Activated T-helper 1 cell treated with anti-CD3 and anti-CD28 coated beads, Interleukin-12 subunit alpha, Interleukin-12 subunit beta, Interleukin-2, Interleukin-4 antibody, amounts not matched to agents 30 ng/mL and 10 ng/mL and 1 ng/mL, durations not matched to agents 14 hours and 24 hours and 36 hours (primary cell): ENCODE measurements at places on chromosomes 5 and 9. TPM values are rescaled to one million over a fixed set of nuclear protein-coding genes. Genes with fewer than 3 reads are reported as not detected.

DNA sequence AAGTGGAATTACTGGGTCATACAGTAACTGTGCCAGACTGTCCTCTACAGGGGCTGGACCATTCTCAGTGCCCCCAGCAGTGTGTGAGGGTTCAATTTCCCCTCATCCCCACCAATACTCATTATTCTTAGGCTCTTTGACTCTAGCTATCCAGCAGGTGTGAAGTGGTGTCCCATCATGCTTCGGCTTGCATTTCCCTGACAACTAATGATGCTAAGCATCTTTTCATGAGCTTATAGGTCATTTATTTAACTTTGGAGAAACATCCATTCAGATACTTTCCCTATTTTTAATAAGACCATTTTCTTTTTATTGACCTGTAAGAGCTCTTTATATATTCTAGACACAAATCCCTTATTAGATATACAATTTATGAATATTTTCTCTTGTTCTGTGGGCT is 63.6 kb downstream of the ADAMTS2 start:
- no peaks in the 10 kb centered on the region for H3K27me3 ChIP-seq
- DNase-seq: no peak
- no peaks in the 10 kb centered on the region for H3K36me3 ChIP-seq
- H3K4me3 ChIP-seq: no peak overlapping the region
- H3K4me1 ChIP-seq: no peaks in the 10 kb centered on the region

DNA sequence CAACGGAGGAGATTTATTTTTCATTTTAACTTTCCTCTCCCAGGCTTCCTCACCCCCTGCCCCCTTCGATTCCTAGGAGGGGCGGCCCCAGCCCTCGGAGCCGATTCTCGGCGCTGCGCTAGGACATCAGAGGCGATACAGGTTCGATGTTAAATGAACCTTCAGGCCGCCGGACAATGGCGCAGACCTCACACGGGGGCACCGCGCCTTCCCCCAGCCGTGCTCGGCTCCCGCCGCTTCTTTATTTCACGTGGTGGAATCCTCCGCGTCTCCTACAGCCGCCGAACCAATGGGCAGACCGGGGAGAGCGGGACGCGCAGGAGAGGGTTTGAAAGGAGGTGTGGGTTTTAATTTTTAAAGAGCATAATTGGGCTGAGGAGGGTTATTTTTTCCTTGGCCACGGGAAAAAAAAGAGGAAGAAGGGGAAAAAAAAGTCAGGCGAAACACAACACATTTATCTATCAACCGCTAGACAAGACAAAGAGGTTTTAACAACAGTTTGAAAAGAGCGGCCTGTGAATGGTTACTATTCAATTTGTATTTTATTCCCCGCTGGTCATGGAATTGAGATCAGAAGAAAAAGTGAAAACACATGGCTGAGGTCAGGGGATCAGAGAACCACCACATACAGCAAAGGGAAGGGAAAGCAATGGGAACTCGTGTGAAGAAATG is 126.8 kb downstream of the TMEM174 start:
- H3K36me3 ChIP-seq: peaks cover 8% of the 10 kb centered on the region
- no peaks in the 10 kb centered on the region for H3K4me1 ChIP-seq
- H3K27me3 ChIP-seq: peaks cover 81% of the 10 kb centered on the region
- DNase-seq: no peak
- H3K27ac ChIP-seq: peak overlapping the region; percentile 30

DNA sequence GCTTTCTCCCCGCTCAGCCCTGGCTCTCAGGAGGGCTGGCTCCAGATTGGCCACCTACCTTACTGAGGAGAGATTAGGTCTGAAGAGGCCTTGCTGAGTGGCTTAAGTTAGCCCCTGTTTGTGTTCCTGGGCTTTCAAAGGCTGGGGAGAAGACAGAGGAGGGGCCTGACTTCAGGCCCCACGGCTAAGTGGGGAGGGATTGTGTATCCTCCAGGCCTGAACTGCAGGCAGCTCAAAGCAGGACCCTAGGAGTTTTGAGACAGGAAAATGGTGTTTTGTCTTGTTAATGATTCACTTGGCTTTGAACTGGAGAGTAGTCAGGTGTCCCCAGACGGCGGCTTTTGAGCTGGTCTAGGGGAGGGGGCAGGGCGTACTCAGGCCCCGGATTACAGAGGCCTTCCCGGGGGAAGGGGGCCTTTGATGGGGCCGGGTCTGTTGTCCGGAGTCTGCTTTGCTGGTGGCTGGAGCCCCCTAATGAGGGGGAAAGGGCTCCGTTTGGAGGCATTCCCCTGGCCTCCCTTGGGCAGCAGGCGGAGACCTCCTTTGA is 162.0 kb upstream of the SMIM23 start:
- DNase-seq: no peak
- no peak overlapping the region for H3K27ac ChIP-seq
- peaks cover 12% of the 10 kb centered on the region for H3K27me3 ChIP-seq
- H3K4me1 ChIP-seq: no peaks in the 10 kb centered on the region

- no peaks in the 10 kb centered on the region for H3K36me3 ChIP-seq
- no peak for DNase-seq
- no peak overlapping the region for H3K27ac ChIP-seq
- H3K4me3 ChIP-seq: no peak overlapping the region
Measured at GRCh38 chr5:24591426-24591825, 53.4 kb downstream of the CDH10 start.

- H3K27me3 ChIP-seq: no peaks in the 10 kb centered on the region
- no peak overlapping the region for H3K27ac ChIP-seq
- H3K36me3 ChIP-seq: peaks cover 3% of the 10 kb centered on the region
- no peak for DNase-seq
- no peak overlapping the region for H3K4me3 ChIP-seq
Measured at GRCh38 chr9:4519604-4520003, 29.3 kb downstream of the SLC1A1 start.

Gene GADD45G
- total RNA-seq: 36.6 and 37.2 TPM in 2 replicates

DNA sequence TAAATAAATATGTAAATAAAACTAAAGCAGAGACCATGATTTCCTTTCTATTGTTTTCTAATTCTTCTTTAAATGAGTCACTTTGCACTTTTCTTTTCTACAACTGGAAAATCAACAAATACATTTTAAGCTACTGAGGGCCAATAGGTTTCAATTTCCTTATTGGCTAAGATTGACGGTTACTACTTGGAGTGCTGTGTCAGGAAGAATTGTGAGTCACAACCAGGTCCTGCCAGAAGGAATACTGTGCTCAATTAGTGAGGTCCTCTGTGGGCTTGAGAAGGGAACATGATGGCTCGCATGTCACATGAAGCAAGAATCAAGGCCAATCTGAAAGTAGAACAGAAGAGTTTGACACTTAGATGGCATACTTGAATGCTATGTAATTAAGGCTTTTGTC is 110.8 kb downstream of the HMHB1 start:
- no peaks in the 10 kb centered on the region for H3K27me3 ChIP-seq
- no peak overlapping the region for H3K4me3 ChIP-seq
- no peak for DNase-seq
- no peak overlapping the region for H3K27ac ChIP-seq
- no peaks in the 10 kb centered on the region for H3K36me3 ChIP-seq

- H3K27ac ChIP-seq: no peak overlapping the region
- peaks cover 7% of the 10 kb centered on the region for H3K27me3 ChIP-seq
- H3K4me1 ChIP-seq: no peaks in the 10 kb centered on the region
Measured at GRCh38 chr9:87886210-87886932, 3.7 kb downstream of the SPATA31E1 start.

Gene IFNB1
- 0.23 TPM in 1 of 2 replicates, not detected in the other for total RNA-seq

- no peaks in the 10 kb centered on the region for H3K4me1 ChIP-seq
- no peak overlapping the region for H3K27ac ChIP-seq
- DNase-seq: no peak
Measured at GRCh38 chr5:84696651-84697050, 312.0 kb upstream of the EDIL3 start.

GRCh38 chr9:35907711-35908503 is 1.4 kb upstream of the SPAAR start:
- H3K27ac ChIP-seq: no peak overlapping the region
- H3K4me3 ChIP-seq: no peak overlapping the region
- no peaks in the 10 kb centered on the region for H3K36me3 ChIP-seq
- peaks cover 2% of the 10 kb centered on the region for H3K27me3 ChIP-seq
- DNase-seq: no peak

Gene CDC20B
- total RNA-seq: not detected in 2 replicates

Gene SPOCK1
- total RNA-seq: not detected in 2 replicates

- no peaks in the 10 kb centered on the region for H3K4me1 ChIP-seq
- H3K4me3 ChIP-seq: no peak overlapping the region
- H3K36me3 ChIP-seq: no peaks in the 10 kb centered on the region
- DNase-seq: no peak
- no peaks in the 10 kb centered on the region for H3K27me3 ChIP-seq
Measured at GRCh38 chr5:147072622-147073021, 162.2 kb upstream of the STK32A start.

GRCh38 chr9:120713257-120714087 is 798 bp downstream of the MEGF9 start:
- H3K4me1 ChIP-seq: peaks cover 41% of the 10 kb centered on the region
- H3K27ac ChIP-seq: peak overlapping the region; percentile 64
- no peaks in the 10 kb centered on the region for H3K27me3 ChIP-seq
- peak overlapping the region; percentile 92 for H3K4me3 ChIP-seq
- no peaks in the 10 kb centered on the region for H3K36me3 ChIP-seq
- no peak for DNase-seq

DNA sequence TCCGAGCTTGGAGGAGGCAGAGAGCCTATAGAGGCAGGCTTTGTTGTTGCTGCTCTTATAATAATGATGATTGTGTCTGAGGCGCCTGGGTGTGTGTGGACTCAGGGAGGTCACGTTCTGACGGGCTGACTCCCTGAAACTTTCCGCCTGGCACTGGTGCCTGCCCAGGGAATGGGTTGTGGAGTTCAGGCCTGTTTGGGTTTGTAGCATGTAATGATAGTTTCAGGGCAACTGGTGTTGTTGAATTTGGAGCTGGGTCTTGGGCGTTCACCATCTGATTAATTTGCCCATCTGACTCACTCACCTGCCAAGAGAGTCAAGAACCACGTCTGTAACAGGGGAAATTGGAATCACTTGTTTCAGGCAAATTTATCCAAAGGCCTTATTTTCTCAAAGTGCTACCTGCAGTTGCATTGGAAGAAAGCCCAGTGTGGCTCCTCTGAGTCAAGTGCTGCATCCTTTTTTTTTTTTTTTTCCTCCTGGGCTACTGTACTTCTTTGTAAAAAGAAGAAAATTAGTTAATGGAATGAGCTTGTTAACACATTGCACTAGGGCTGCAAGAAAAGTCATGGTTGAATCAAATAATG is 386.5 kb downstream of the GADD45G start:
- H3K27ac ChIP-seq: no peak overlapping the region
- peaks cover 21% of the 10 kb centered on the region for H3K4me1 ChIP-seq
- H3K36me3 ChIP-seq: peaks cover 4% of the 10 kb centered on the region
- H3K27me3 ChIP-seq: peaks cover 1% of the 10 kb centered on the region
- DNase-seq: no peak
- no peak overlapping the region for H3K4me3 ChIP-seq

Gene C9orf50
- not detected in 2 replicates for total RNA-seq

GRCh38 chr5:25554077-25554476 is 909.3 kb upstream of the CDH10 start:
- no peak for DNase-seq
- no peaks in the 10 kb centered on the region for H3K27me3 ChIP-seq
- H3K36me3 ChIP-seq: no peaks in the 10 kb centered on the region
- no peaks in the 10 kb centered on the region for H3K4me1 ChIP-seq
- H3K4me3 ChIP-seq: no peak overlapping the region

GRCh38 chr9:116156621-116157314 is 3.2 kb downstream of the PAPPA start:
- H3K4me1 ChIP-seq: peaks cover 9% of the 10 kb centered on the region
- no peak overlapping the region for H3K4me3 ChIP-seq
- H3K27me3 ChIP-seq: peaks cover 59% of the 10 kb centered on the region
- no peak for DNase-seq
- no peak overlapping the region for H3K27ac ChIP-seq

GRCh38 chr5:89668821-89669220 is 740.7 kb downstream of the CETN3 start:
- no peaks in the 10 kb centered on the region for H3K4me1 ChIP-seq
- H3K36me3 ChIP-seq: no peaks in the 10 kb centered on the region
- no peak overlapping the region for H3K27ac ChIP-seq
- H3K4me3 ChIP-seq: no peak overlapping the region
- DNase-seq: no peak
- no peaks in the 10 kb centered on the region for H3K27me3 ChIP-seq

Gene ZNF483
- total RNA-seq: 2.4 and 3.5 TPM in 2 replicates

Gene SH3GL2
- total RNA-seq: not detected in 2 replicates

Gene TLX3
- not detected in 2 replicates for total RNA-seq

DNA sequence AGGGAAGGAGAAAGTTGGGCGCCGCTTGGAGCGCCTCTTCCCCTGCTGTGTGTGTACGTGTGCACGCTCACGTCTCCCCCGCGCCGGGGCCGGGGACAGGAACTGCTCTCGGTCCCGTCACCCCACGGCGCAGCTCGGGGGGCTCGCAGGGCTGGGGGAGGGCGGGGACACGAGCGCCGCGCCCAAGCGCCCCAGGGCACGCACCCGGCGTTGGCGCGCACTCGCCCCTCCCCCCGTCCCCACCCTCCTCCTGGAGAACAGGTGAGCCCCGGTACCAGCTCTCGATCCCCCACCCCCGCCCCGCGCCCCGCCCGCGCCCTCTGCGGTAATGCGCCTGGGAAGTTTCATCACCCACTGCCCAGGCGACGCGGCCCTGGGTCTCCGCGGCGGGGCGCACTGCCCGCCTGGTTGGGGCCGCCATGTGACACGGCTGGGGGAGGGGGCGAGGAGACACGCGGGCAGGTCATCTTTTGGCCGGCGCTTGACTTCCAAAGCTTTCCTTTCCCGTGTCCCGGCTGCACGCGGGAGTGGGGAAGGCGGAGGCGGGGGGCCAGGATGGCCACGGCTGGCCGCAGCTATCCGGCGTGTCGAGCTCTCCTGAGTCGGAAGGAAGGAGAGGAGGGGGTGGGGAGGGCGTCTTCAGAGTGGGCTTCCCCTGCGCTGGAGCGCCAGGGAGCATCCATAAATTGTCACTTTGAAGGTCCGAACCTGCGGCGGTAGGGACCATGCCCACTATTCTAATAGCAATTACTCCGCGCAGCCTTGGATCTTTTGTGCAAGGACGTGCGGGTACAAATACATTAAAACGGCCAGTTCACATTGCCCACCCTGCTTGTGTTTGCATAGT is 1.5 kb upstream of the STC2 start:
- peak; percentile 33 for DNase-seq
- peaks cover 20% of the 10 kb centered on the region for H3K36me3 ChIP-seq
- H3K27ac ChIP-seq: peak overlapping the region; percentile 89
- peaks cover 56% of the 10 kb centered on the region for H3K4me1 ChIP-seq
- peaks cover 5% of the 10 kb centered on the region for H3K27me3 ChIP-seq

GRCh38 chr5:89277816-89278215 is 394.8 kb upstream of the MEF2C start:
- H3K27ac ChIP-seq: no peak overlapping the region
- H3K4me3 ChIP-seq: no peak overlapping the region
- no peaks in the 10 kb centered on the region for H3K4me1 ChIP-seq
- no peaks in the 10 kb centered on the region for H3K27me3 ChIP-seq
- no peaks in the 10 kb centered on the region for H3K36me3 ChIP-seq

GRCh38 chr5:154806176-154806575 is 44.2 kb downstream of the FAXDC2 start:
- no peak overlapping the region for H3K4me3 ChIP-seq
- DNase-seq: no peak
- H3K4me1 ChIP-seq: peaks cover 8% of the 10 kb centered on the region
- H3K36me3 ChIP-seq: peaks cover 63% of the 10 kb centered on the region

- H3K27ac ChIP-seq: no peak overlapping the region
- H3K4me3 ChIP-seq: no peak overlapping the region
- no peaks in the 10 kb centered on the region for H3K36me3 ChIP-seq
- peaks cover 34% of the 10 kb centered on the region for H3K27me3 ChIP-seq
- peaks cover 7% of the 10 kb centered on the region for H3K4me1 ChIP-seq
Measured at GRCh38 chr5:176820937-176821336, 10.6 kb downstream of the UNC5A start.

Gene SPATA31D1
- not detected in 2 replicates for total RNA-seq

Gene QRFP
- not detected in 2 replicates for total RNA-seq
